OCI-LY7 (cell line): ENCODE measurements at places on chromosomes 13 and 19. TPM values are rescaled to one million over a fixed set of nuclear protein-coding genes. Genes with fewer than 3 reads are reported as not detected.

ADGRE3 gene
- not detected in 2 replicates for total RNA-seq

TEKTIP1 gene
- 7.0 and 9.7 TPM in 2 replicates for total RNA-seq

TEX101 gene
- total RNA-seq, result not detected in 2 replicates

ATP4B gene
- not detected in 2 replicates for total RNA-seq

ADAT3 gene
- total RNA-seq, result 13.1 and 16.4 TPM in 2 replicates

OLFM2 gene
- not detected in 2 replicates for total RNA-seq

GIPC3 gene
- total RNA-seq, result not detected in 2 replicates

ZNF610 gene
- 2.1 and 2.6 TPM in 2 replicates for total RNA-seq

POU4F1 gene
- 4.5 and 4.6 TPM in 2 replicates for total RNA-seq

SLC25A41 gene
- not detected in 2 replicates for total RNA-seq

OR10H2 gene
- not detected in 2 replicates for total RNA-seq

MBD3L2 gene
- total RNA-seq, result not detected in 2 replicates

ZNF699 gene
- total RNA-seq, result 7.8 and 9.0 TPM in 2 replicates

MICOS13 gene
- total RNA-seq, result 39.2 and 41.7 TPM in 2 replicates

MEIOSIN gene
- not detected in 2 replicates for total RNA-seq

DCLK1 gene
- not detected in 2 replicates for total RNA-seq

CLEC17A gene
- total RNA-seq, result 22.5 and 27.4 TPM in 2 replicates

DNA sequence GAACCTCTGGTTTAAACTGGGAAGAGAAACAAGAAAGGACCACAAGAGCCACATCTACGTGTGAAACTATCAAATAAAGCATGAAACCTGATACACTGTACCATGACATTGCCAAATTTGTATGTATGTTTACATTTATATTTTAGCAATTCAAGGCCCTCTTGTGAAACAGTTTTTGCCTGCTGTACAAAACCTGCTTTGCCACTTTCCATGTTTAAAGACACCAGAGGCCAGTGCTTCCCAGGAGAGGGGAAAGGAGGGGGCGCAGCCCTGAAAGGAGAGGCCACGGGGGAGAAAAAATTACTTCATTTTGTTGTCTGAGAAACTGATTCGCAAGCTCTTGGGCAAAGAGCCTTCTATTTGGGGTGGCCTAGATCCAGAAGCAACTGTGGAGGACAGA lies 124.8 kb downstream of the DCLK1 start:
- no peak for DNase-seq

GRCh38 chr19:2149980-2150793 lies 1.2 kb downstream of the AP3D1 start:
- DNase-seq, result no peak

GRCh38 chr19:33492090-33492489 lies 29.5 kb downstream of the PEPD start:
- no peak for DNase-seq

- no peak for DNase-seq
Observed at GRCh38 chr13:35966024-35966423, 165.2 kb downstream of the DCLK1 start.

GRCh38 chr13:27219611-27220010 lies 31.7 kb upstream of the RPL21 start:
- no peak for DNase-seq

DNA sequence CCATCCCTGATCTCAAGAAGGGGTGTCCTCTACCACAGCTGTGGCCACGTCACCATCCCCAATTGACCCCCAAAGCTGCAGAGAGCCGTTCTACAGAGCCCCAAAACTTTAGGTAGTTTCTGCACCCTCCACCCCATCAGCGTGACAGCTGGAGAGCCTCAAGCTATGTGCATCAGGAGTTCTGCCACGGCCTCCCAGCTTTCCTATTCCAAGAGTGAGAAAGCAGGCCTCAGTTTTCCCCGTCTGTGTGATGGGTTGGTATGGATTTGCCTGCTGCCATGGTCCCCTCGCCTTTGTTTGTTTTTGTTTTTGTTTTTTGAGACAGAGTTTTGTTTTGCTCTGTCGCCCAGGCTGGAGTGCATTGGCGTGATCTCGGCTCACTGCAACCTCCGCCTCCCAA lies 1.5 kb downstream of the BCL3 start:
- no peak for DNase-seq

- no peak for DNase-seq
Observed at GRCh38 chr13:38979891-38980749, 10.5 kb downstream of the STOML3 start.

DNA sequence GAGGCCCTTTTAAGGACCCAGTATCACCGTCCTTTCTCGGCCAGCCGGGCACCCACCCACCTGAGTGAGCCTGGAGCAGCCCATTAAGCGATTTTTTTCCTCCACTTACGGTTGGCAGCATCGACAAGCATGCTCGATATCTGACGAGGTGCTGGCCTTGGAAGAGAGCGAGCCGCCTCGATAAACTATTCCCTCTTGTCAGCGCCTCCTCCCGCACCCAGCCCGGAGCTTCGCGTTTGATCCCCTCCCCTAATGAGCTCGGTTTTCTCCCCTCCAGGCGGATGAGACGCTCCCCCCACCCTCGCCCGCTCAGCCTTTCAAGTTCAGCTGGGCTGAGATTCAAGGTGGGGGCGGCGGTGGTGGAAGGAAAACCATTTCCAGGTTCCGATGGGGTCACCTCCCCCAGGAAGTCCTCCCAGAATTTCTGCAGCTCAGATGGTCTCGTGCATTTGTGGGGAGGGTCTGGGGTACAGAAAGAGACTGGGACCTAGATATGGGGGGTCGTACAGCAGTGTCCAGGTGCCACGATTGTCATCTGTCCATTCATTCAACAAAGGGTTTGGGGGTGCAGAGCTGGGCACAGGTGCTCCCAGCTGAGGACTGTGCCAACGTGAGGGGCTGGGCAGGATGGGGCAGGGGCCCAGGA lies 18.9 kb upstream of the ONECUT3 start:
- DNase-seq, result no peak

GRCh38 chr19:28563964-28564921 lies 648.7 kb downstream of the UQCRFS1 start:
- no peak for DNase-seq

DNA sequence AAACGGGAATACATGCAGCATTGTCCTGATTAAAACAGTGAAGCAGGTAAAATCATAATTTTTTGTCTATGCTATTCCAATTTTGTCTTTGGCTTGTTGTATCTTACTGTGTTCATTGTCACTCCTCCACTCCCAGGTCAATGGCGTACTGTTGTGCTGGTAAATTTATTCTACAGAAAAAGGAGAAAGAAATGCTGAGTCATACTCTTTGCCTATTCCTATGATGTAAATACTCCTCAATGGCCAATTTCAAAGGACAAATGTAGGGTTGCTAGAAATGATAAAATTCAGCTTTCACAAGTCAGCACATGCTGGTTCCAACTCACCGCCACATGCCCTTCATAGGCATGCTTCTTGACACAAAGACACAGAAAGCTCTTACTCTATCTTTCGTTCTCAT lies 694.4 kb upstream of the PCDH20 start:
- no peak for DNase-seq

- no peak for DNase-seq
Observed at GRCh38 chr13:79374578-79374977, 31.5 kb downstream of the RBM26 start.

DNA sequence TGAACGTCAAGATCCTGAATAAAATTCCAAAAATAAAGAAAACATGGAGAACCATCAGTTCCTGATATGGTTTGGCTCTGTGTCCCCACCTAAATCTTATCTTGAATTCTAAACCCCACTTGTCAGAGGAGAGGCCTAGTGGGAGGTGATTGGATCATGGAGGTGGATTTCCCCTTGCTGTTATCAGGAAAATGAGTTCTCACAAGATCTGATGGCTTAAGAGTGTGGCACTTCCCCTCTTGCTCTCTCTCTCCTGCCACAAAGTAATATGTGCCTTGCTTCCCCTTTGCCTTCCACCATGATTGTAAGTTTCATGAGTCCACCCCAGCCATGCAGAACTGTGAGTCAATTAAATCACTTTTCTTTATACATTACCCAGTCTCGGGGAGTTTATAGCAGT lies 827.4 kb downstream of the GPC5 start:
- DNase-seq, result no peak

GRCh38 chr19:4596033-4596904 lies 36.8 kb upstream of the SEMA6B start:
- no peak for DNase-seq

GRCh38 chr13:60663788-60664187 lies 266.8 kb downstream of the TDRD3 start:
- no peak for DNase-seq

DNA sequence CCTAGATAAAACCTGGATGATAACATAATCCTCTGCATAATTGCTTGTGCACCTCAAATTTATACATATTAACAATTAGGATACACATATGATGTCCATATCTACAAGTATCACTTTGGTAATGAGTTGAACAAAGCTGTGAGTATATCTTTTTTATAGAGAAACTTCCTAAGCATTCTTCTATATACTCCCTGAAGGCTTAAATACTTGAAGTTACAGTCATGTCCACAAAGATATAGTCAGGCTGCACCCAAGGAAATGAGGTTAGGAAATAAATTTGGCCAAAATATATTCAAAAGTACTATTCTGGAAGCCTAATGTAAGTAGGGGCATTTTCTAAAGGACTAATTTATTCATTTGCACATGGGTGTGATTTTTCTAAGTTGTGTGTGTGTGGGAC lies 761.5 kb downstream of the PCDH9 start:
- DNase-seq, result no peak

GRCh38 chr19:16078759-16079707 lies 2.7 kb downstream of the TPM4 start:
- DNase-seq, result peak; percentile 92

- no peak for DNase-seq
Observed at GRCh38 chr19:56690670-56691069, 19.1 kb upstream of the ZNF835 start.

GRCh38 chr13:44300895-44301638 lies 72.6 kb upstream of the SERP2 start:
- DNase-seq, result no peak

GRCh38 chr19:6533000-6533328 lies 2.1 kb downstream of the TNFSF9 start:
- DNase-seq, result no peak

DNA sequence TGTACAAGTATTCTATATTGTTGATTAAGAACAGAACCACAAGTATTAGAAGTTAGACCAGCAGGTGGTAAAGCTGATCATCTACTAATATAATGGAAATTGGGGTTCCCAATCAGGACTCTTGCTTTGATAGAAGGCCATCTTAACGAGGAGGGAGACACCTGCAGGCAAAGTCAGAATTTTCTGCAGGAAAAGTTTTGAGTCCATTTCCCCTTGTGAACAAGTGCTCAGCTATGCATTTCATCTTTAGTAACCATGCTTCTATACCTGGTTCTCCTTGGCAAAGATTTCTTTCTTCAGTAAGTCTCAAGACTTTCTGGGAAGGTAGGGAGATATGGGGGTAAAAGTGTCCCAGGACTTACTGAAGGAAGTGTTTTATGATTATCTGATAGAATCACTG lies 36.1 kb upstream of the USPL1 start:
- DNase-seq, result peak; percentile 59

GRCh38 chr19:48043675-48044258 lies at the start of gene CABP5:
Gene CABP5, minus strand, starts transcription at chr19:48044079. Its CDS starts 157 bp downstream, at chr19:48043922.
- DNase-seq, result no peak

DNA sequence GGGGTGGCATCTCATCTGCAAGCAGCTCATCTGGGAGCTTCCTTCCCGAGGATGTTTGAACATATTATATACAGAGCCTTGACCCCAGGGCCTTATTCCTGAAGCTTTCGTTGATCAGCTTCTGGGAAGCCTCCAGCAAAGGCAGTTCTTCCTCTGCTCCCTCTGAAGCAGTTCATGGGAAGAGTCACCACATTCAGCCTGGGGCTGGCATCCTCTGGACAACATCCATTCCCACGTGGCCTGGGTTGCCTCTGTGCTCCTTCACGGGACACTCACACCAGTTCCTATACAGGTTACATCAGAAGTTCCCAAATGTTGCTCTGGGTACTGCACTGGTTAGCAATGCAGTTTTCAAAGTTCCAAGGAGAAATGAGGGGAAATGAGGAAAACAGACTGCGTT lies 29.6 kb downstream of the COL4A2 start:
- DNase-seq, result no peak

- DNase-seq, result no peak
Observed at GRCh38 chr13:100789481-100789880, 114.9 kb upstream of the TMTC4 start.

GRCh38 chr19:14342809-14343208 lies 38.4 kb upstream of the ADGRE5 start:
- no peak for DNase-seq

- DNase-seq, result peak; percentile 37
Observed at GRCh38 chr19:54297759-54298305, 15.1 kb downstream of the LILRA5 start.

- DNase-seq, result no peak
Observed at GRCh38 chr19:32336259-32337083, 8.9 kb upstream of the ZNF507 start.

DNA sequence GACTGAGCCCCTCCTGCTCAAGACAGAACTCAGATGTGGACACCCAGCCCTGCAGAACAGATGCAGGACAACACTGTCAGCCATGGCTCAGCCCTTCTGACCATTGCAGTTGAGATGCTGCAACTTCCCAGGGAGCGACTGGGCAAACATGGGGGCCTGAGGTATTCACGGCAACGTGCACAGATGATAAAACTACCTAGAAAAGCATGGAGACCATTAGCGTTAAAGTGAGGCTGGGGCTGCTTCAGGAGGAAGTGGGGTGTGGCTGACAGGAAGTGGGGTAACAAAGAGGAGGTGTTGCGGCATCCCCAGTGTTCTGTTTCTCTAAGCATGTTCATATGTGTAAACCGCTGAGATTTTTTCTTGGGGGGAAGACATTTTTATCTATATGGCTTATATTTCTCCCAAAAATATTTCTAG lies 1.3 kb upstream of the SIGLEC9 start:
- DNase-seq, result peak; percentile 39

DNA sequence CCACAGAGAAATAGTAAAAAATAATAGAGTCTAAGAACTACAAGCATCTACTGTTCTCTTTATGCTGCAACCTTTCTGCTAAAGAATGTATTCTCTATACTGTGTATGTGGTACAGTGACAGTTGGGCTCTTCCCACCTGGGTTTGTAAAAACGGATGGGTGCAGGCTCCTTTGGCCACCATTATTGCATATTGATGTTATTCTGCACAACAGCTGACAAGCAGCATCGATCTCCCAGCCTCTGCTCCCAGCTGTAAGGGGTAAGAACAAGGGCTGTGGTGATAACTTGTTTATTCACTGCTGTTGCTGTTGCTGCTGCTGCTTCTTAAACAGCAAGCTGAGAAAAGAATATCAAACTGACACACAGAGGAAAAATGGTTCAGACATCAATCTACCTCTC lies 56.1 kb downstream of the KCNRG start:
- DNase-seq, result no peak

- no peak for DNase-seq
Observed at GRCh38 chr13:78430166-78430791, 173.1 kb downstream of the POU4F1 start.

DNA sequence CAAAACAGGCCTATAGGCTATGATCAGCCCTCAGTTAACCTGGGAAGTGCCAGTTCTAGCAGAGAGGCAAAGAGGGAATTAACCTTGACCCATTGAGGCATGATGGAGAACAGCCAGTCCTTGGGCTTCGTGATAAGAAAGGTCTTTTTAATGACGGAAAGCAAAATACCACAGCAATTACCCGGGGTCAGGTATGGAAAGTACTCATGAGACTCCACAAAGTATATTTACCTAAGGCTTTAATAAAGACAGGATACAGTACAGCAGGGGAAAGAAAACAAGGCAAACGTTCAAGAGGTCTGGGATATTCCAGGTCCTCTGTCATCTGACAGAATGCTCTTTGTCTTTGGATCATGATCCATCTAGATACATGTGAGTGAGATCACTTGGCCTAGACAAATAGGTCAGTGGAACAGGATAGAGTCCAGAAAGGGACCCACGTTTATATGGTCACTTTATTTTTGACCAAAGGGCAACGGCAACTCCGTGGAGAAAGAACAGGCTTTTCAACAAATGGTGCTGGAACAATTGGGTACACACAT lies 52.2 kb downstream of the WDFY2 start:
- DNase-seq, result no peak
